ENCODE measurements at places on chromosomes 2 and 18. TPM values are rescaled to one million over a fixed set of nuclear protein-coding genes. Genes with fewer than 3 reads are reported as not detected.

The ASPRV1 gene
- 0.63 TPM for total RNA-seq

The CIDEA gene
- total RNA-seq: 0.33 TPM

The POTEE gene
- total RNA-seq: not detected

The ABCG5 gene
- not detected for total RNA-seq

The SNTG2 gene
- total RNA-seq: 0.47 TPM

The ACMSD gene
- total RNA-seq: not detected

The RBBP8 gene
- 6.7 TPM for total RNA-seq

The B3GNT7 gene
- 2.4 TPM for total RNA-seq

The SERPINB8 gene
- 2.3 TPM for total RNA-seq

The PPP1CB gene
- total RNA-seq: 461 TPM

The NLRC4 gene
- 0.96 TPM for total RNA-seq

The MOB1A gene
- total RNA-seq: 54.9 TPM

The EVA1A gene
- total RNA-seq: 0.41 TPM

The LYG2 gene
- total RNA-seq: not detected

The SUPT7L gene
- 29.7 TPM for total RNA-seq

The GTF3C2 gene
- 16.2 TPM for total RNA-seq

The ANKRD62 gene
- total RNA-seq: not detected

The HOXD10 gene
- total RNA-seq: not detected

The FBXO15 gene
- total RNA-seq: not detected

The CFC1 gene
- total RNA-seq: not detected

The C2orf80 gene
- not detected for total RNA-seq

The CD226 gene
- 0.91 TPM for total RNA-seq

The SPDYA gene
- 0.14 TPM for total RNA-seq

The DOK6 gene
- 0.96 TPM for total RNA-seq

The SRD5A2 gene
- total RNA-seq: not detected

The PPM1G gene
- total RNA-seq: 34.4 TPM

The TMEM247 gene
- not detected for total RNA-seq

The SLC1A4 gene
- 13.2 TPM for total RNA-seq

The PDE1A gene
- total RNA-seq: 17.3 TPM

The ASB18 gene
- total RNA-seq: 11.3 TPM

The CFAP53 gene
- total RNA-seq: 0.16 TPM

The ZAP70 gene
- total RNA-seq: 0.55 TPM

The DSG2 gene
- total RNA-seq: 42.6 TPM

The OSBPL1A gene
- 82.8 TPM for total RNA-seq

The UBXN2A gene
- total RNA-seq: 18.5 TPM

The ABCG8 gene
- not detected for total RNA-seq
